ENCODE measurements at places on chromosomes 7 and 10. TPM values are rescaled to one million over a fixed set of nuclear protein-coding genes. Genes with fewer than 3 reads are reported as not detected.

CTNNA3 gene
- total RNA-seq, result not detected

THSD7A gene
- total RNA-seq, result 0.94 TPM

IDI2 gene
- total RNA-seq, result not detected

VSIR gene
- total RNA-seq, result 11.9 TPM
